NCI-H774 (cell line): ENCODE measurements at places on chromosomes 7 and 10.

DNA sequence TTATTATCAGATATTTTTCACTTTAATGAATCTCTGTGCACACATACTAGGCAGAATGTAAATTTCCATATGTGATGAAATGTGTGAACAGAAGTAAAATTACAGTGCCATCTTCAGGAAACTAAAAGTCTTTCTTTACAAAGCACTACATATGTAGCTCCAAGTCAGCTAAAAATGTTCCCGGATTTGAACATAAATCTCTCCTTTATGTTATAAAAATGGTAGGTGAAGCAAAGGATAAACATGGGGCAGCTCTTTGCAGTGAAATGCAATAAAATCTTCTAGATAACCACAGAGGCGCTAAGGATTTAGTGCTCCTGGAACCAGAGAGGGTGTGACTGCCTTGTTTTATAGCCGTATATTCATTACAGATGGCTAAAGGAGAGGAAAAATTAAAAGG is 104.9 kb upstream of the C7orf33 start:
- DNase-seq: no peak

DNA sequence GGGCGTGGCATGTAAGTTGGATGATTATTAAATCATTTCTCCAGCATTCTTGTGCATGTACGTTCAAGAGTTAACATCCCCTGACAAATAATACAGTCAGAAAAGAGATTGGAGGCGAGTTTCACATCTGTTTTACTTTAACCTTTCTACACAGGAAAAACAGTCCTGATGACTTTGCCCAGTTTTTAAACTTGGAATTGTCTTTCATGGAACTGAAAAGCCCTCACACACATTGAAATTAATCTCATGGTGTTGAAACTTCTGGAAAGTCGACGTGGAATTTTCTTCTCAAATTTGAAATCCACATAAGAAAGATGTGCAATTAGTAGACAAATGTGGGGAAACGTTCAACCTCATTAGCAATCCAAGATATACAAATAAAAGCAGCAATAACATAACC is 31.2 kb upstream of the ZNF438 start:
- no peak for DNase-seq

GRCh38 chr10:92278996-92279696 is 11.7 kb downstream of the CPEB3 start:
- DNase-seq: no peak

DNA sequence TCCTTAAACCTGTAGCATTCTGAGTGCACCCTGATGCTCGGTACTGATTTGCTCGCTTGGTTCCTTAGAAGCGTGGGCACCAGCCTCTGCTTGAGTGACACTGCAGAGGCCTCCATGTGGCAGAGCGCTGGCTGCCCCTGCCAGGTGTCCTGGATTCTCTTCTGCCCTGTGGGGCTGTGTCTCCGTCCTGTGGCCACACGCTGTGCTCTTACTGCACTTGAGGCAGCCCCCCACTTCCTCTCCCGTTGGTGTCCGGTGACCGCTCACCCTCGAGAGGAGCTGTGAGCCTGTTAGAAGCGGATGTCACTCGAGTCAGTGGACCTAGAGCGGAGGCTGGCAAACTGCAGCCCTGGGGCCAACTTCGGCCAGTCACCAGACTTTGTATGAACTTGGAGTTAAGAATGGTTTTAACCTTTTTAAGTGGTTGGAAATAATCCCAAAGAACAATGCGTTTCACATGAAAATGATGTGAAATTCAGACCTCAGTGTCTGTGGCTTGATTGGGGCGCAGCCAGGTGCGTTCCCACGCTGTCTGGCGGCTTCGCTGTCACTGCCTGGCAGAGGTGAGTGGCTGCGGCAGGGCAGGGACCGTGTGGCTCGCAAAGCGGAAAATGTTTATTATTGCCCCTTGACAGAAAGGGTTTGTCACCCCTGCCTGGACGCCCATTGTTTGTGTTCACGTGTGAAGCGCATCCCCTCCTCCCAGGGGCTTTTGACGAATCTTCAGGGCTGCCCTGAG is 114.6 kb downstream of the CYTH3 start:
- no peak for DNase-seq

DNA sequence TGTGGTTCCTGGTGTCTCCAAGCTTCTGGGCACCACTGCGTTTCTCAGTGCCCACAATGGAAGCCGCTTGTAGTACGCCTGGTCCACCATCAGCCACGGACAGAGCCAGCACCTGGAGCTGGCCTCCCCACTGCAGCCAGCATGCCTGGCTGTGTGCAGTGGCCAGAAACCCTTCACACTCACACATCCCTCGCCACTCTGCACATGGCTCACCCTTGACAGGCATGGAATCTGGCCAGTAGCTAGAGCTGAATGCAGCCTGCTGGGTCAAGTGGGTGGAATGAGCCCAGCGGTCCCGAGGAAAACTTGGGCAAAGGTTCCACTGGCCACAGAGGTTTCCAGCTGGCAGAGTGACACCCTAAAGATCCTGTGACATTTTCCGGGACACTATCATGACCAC is 146.0 kb upstream of the ADO start:
- no peak for DNase-seq

GRCh38 chr10:71840958-71841335 is 10.1 kb downstream of the PSAP start:
- no peak for DNase-seq

DNA sequence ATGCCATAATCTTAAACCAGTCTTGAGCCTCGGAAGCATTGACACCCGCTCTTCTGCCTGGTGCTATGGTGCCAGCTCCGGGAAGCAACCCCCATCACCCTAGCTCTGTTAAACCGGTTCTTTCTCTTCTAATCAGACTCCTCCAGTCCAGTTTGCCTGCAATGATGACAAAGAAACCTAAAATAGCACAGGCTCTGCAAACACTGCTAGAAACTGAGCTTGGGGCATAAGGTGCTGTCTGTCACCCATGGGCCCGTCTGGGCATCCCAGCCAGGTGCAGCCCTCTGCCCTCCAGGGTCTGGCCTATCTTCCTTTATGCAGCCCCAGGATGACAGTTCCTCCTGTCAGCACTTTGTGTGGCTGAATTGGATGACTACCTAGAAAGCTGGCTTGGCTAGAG is 14.2 kb upstream of the CAMK2G start:
- DNase-seq: no peak

DNA sequence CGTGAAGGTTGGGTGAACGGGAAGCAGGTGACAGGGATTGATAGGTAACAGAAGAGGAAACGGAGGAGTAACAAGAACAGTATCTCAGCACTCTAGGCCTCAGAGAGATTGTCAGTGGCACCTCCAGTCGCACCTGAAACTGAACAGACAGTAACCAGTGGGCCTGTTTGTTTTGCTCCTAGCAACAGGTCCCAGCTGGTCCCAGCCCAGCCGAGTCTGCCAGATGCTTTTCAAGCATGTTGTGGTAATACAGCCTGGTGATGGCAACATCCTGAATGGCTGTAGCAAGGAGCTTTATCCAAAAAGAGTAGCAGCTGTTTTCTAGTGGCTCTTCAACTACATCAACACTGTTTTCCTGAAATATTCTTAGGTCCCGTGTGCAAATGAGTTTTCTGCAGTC is 4.7 kb downstream of the CACNB2 start:
- DNase-seq: no peak

DNA sequence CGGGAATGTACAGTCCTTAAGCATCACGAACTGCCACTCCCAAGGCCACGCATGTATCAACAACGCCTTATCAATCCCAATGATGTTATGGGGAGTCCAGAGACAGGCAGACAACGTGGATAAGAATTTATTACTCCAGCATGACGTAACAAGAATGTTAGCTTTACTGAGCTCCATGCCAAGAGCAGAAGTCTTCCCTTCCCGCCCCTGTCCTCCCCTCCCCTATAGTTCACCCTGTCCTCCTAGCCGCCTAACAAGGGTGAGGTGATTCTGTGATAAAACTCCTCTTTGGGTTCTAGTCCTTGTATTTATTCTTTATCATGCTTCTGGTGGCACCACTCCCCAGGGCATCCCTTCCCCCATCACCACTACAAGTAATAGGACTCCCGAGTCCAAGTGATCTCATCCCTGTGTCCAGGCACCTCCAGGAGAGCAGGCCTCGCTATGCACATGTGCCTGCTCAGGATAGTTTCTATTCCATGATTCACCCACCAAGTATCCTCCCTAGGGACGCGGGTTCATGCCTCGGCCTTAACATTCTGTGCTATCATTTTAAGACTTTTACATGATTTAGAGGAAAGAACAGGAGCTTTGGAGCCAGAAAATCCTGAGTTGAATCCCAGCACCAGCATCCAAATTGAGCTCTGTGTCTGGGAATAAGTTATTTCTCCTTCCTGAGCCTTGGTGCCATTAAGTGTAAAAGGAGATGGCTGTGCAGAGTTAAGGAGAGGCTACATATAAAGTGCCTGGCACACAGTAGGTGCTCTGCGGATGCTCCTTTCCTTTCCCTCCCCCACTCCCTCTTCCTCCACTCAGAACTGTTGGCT is 15.4 kb downstream of the GSDME start:
- no peak for DNase-seq

- no peak for DNase-seq
These were observed 130.9 kb upstream of the MBL2 start for GRCh38 chr10:52903397-52903938.

- DNase-seq: no peak
These were observed 70.1 kb upstream of the COL1A2 start for GRCh38 chr7:94324380-94325121.

DNA sequence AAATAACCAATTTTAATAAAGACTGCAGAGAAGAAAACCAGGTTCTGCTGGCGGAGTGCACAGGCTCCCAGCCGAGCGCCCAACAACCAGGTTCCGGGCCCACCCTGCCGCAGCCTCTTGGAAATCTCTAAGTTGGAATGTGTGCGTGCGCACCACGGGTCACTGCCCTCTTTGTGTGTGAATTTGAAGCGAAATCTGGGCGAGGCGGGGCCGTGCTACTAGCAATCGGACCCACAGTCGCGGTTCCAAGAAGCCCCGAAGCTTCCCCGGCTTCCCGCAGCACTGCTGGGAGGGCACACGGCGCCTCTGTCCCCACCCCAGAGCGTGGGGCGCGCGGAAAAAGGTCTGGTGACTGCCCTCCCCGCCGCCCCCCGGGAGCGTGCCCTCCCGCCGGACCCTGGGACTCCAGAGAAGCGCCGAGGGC is 666 bp upstream of the MAP3K8 start:
- DNase-seq: no peak

- DNase-seq: no peak
These were observed 23.4 kb upstream of the FEZF1 start for GRCh38 chr7:122327969-122328368.

DNA sequence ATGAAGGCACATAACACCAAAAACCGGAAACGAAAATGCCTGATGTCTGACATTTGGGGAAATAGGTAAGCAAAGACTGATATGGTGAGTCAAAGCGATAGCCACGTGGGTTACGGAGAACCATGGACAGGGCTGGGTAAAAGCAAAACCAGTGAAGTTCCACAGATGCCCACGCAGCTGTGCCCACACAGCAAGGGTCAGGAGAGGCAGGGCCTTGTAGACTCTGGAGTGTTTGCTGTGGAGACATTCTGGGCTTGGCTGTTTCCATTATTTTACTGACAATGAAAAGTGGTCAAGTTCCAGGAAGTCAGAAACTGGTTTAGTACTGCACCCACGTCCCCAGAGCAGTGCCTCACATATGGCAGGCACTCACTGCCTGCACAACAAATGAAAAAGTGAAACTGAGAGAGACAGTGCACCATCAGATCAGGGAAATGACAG is 148.7 kb downstream of the ZMYND11 start:
- no peak for DNase-seq

DNA sequence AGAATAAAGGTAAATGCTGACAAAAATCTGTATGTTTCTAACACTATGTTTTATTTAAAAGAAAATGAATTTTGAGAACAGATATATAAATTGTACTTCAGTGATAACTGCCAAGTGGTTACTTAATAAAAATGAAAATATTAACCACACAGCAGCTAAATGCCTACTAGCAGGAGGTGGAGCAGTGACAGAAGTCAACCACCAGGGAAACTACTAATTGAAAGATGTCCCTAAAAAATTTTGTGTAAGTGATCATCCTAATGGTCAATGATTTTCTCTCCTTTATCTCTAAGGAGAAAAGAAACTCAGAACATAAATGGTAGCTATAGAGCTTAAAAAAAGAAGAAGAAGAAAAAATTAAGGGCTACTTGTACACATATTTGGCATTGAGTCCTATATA is 22.9 kb downstream of the WNT16 start:
- no peak for DNase-seq

DNA sequence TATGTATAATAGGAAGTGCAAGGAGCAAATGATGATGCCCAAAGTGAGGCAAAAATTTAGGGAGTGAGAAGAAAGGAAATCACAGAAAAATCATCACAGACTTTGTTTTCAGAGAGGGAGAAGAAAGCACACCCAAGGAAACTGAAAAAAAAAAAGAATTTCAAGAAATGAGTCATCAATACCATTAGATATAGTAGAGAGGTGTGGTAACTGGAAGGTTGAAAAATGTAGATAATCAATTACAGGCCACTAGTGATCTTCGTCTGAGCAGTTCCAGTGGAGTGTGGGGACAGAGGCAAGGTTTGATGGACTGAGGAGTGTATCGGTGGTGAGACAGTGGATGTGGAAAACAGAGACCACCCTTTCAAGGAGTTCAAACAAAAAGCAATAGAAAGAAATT is 31.7 kb downstream of the ASB4 start:
- DNase-seq: no peak

- DNase-seq: peak; percentile 35
These were observed 4.5 kb downstream of the PTER start for GRCh38 chr10:16441173-16441840.

- DNase-seq: no peak
These were observed 278.8 kb upstream of the SORCS1 start for GRCh38 chr10:107443326-107443725.

- no peak for DNase-seq
These were observed 287.3 kb downstream of the RPS24 start for GRCh38 chr10:78321000-78321399.

DNA sequence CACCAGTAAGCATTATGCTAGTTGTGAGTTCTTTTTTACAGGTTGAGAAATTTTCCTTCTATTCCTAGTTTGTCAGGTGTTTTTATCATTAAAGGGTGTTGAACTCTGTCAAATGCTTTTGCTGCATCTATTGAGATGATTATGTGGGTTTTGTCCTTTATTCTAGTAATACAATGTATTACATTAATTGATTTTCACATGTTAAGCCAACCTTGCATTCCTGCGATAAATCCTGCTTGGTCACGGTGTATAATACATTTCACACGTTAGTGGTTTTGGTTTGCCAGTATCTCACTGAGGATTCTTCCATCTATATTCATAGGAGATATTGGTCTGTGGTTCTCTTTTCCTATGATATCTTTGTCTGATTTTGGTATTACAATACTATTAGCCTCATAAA is 136.0 kb downstream of the UBE2H start:
- no peak for DNase-seq

DNA sequence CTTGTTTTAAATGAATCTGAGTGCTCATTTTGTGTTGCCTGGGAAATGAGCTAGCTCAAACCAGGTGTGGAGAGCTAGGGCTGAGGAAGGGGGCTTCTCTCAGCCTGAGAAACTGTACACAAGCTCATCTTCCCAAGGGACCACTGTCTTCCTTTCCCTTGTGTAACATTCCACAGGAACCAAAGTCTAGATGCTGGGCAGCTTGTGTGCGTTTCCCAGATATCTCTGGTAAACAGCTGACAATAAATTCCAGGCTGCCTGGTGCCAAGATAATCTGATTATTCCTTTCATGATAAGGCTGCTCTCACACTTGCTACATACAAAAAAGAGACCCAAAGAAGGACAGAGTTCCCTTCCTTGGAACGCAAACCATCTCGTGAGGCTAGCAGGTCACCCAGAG is 33.1 kb upstream of the MKLN1 start:
- DNase-seq: no peak
